AG04449 (cell line): ENCODE measurements at places on chromosomes 6 and 20.

DNA sequence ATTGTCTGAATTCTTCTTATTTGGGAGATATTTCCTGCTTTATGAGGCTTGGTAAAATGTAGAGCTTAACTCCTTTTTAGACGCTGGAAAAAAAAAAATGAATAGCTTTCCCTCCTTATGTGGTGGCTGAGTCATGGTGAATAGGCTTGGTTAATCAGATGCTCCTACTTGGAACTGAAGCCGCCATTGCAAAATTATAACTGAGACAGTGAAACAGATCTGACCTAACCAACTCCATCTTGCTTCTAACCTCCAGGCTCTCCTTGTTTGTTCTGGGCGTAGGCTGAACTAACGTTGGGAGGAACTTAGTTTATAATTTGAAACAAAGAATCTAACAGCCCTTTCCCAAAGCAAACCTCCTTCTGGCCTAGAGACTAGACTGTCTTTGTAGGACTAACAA lies 43.2 kb upstream of the PLCB4 start:
- peak; percentile 36 for DNase-seq

DNA sequence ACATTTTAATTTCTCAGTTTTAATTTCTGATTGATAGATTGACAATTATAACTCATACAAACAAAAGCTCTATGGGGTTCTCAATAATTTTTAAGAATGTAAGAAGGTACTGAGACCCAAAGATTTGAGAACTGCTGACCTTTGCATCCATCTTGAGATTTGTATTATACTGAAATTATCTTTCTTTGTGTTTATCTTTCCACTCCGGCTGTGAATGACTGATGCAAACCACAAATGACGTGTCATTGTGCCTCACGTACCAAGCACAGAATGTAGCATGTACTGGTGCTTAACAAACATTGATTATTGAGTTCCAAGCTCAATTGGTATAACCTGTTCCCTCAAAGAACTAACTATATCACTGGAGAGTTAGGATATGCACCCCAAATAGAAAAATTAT lies 152.1 kb upstream of the SMLR1 start:
- no peak for DNase-seq

DNA sequence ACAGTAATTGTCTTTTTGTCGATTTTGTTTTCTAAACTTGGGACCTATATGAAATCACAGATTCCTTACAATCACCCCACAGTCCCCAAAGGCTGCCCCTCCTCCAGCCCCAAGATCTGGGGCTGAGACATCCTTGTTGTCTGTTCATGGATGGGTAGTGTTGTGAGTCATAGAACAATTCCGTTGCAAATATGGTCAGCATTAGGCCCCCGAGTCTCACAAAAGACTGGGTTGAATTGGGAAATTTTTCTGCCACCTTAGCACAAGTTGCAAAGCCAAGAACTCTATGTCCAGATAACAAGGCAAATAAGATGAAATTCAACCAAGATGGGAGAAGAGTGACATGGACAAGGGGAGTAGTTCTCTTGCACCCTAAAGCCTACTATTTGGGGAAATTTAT lies 10.5 kb upstream of the TAB2 start:
- no peak for DNase-seq

DNA sequence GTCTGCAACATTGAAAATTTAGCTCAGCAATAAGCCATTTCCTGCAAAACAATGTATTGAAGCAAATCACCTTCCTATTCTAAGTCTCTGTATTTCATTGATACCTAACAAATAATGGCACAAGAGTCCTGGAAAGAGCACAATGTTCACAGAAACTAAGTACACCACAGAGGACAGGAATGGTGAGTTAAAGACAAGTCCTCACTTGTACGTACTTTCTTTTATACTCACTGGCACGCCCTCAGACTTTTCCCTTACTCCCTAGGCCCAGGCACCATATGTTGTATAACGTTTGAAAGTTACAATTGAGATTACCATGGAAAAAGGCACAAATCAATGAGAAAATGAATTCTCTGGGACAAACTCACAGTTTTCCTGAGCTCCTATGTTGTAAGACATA lies 683.0 kb upstream of the MANEA start:
- no peak for DNase-seq

DNA sequence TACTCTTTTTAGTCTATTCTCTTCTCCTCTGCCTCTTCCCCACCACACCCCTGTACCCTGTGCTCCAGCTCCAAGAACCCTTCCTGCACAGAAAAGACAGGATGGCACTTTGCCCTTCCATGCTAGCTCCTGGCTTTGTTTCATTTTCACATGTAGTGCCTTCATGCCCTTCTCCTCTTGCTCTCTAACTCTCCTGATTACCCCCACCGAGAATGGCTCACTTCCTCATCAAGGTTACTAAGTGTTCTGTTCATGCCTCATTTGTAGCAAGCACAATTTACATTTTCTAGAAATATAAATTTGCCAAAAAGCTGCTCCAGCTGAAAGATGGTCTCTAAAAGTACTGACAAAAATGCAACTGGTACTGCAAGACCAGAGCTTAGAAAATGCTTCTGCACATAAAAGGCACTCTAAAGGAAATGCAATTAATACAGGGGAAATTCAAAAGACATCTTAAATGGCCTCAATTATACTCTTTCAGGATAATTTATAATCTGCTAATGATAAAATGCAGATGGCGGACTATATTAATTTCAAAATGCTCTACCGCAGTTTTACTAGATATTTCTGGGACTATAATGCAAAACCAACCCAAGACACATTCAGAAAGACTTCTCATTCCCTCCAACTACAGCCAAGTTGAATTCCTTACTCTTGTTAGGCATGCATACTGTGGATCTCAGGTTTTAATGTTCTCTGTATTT lies 570.2 kb downstream of the PRKN start:
- DNase-seq, result no peak

DNA sequence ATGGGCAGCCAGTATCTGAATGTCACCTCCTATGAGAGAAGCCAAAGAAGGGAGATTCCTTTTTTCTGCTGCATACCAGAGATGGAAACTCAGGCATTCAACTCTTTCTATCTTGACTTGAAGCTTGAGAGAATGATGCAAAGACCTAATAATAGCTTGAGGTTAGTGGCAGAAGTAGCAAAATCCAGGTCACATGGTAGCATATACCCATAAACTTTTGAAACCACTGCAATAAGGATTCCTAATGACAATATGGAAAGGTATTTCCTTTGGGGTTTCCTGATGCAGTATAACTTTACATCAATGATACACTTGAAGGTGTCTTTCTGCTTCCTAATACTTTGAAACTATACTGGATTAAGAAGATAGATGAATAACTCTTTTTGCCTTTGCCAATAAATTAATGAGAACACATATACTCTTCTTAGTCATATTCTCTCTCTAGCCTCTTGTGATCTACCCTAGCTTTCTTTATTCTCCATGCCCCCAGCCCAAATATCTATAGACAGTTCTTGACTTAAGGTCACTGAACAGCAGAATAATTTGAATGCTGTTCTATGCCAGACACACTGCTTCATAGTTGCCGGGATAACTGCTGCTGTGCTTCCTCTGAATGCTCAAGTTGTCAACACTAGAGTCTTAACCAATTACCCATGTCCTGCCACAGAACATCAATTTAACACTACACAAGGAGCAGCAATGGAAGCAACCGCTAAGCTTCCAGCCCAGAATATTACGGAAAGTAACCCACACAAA lies 155.5 kb upstream of the SIM1 start:
- peak; percentile 89 for DNase-seq

DNA sequence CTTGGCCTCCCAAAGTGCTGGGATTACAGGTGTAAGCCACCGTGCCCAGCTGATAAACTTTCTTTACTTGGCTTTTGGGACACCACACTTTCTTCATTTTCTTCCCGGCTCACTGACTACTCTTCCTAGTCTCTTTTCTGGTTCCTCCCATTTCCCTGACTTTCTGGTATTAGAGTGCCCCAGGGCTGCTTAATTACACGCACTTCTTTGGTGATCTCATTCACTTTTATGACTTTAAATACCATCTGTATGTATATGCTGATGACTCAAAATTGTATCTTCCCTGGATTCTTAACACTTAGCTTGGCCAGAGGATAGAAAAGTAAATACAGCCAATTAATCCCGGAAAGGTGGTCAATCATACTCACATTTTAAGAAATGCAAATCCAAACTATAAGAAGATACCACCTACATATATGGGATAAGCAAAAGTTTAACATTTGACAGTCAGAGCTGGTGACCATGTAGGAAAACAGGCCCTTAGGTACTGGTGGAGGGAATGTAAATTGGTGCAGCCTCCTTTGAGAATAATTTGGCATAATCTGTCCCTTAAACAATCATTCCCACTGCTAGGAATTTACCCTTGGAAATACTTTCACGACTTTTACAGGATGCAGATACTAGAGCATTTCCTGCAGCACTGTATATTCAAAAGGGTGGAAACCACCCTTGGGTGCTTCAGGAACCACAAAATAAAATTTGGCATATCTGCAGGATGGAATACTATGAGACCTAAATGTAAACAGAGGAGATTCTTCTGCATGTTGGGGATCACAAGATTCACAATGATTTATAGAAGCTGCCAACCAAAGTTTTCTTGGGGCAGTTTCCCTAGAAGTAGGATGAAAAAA lies 9.4 kb upstream of the NANP start:
- DNase-seq, result peak; percentile 46

- DNase-seq, result no peak
These were observed 14.4 kb downstream of the SLC22A3 start for GRCh38 chr6:160362556-160362955.

- no peak for DNase-seq
These were observed 108.1 kb downstream of the RNF144B start for GRCh38 chr6:18495236-18495635.
